Activated T-cell treated with anti-CD3 and anti-CD28 coated beads, Interleukin-2, amount 50 U/mL, for 4 hours (primary cell): ENCODE measurements at places on chromosomes 2 and 18.

DNA sequence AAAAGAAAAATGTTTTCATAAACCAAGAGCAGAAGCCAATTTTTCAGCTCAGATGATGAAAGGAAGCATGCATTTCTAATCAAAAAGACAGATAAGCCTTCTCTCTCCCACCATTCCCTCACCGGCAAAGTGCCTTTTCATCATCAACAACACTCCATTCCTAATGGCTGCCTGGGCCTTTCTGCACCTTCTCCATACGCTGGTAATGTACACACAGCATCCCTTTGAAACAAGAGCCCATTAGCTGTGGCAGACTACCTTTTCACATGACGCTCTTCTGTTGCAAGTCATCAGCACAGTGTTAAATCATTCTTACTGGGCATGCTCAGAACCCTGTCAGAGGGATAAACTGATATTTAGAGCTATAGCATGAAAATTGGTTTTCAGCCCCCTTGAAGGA, 408.9 kb downstream of the MEIS1 start:
- DNase-seq, result no peak

GRCh38 chr2:49677227-49677626, 522.9 kb upstream of the FSHR start:
- no peak for DNase-seq

- DNase-seq, result peak; percentile 8
These were observed 70.2 kb downstream of the SPATS2L start for GRCh38 chr2:200376513-200377354.

GRCh38 chr2:134348760-134349159, 94.9 kb downstream of the MGAT5 start:
- no peak for DNase-seq

DNA sequence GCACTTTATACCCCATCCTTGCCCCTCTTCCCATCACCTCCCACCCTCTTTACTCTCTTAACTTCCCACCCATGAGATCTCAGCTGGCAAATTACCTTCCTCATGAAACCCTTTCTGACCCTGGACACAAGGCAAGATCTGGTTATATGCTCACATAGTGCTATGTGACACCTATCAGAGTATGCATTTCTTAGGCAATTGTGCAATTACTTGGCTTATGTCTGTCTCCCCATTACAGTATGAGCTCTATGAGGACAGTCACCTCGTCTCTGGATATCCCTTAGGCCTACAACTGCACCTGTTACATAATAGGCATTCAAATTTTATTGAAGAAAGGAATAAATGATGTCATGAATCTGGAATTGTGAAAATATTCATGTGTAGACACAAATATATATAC, 91.4 kb downstream of the ZNF385B start:
- DNase-seq, result no peak

DNA sequence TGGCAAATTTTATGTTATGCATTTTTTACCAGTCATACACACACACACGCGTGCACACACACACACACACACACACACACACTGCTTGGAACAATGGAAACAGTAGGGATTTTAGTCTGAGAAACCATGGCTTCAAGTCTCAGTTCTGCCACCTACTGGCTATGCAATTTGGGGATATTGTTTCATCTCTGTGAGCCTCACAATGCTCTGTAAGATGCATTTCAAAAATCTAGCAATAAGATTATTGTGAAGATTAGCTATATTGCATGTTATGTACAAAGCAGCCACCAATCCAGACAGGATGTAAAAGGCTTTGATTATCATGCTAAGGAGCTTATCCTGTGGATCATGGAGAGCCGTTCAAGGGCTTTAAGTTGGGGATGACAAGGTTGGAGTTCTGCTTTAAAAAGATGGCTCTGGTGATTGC, 401.4 kb downstream of the NBAS start:
- no peak for DNase-seq

DNA sequence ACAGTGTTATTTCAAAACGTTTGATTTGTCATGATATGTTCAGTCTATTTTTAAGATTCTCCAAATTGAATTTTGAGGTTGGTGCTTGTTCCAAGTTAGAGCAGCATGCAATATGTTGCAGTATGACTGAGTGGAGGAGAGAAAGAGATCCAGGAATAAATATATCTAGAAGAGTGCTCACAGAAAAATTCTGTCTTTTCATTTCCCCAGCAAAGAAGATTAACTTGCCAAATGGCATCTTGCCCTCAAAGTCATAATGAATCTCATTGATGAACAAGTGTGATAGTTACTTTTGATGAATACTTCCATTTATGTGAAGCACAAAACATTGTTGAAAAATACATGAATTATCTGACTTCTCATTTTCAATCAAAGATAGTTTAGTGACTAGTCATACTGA, 95.9 kb downstream of the KCNJ3 start:
- no peak for DNase-seq

- no peak for DNase-seq
These were observed 28.8 kb downstream of the SNORC start for GRCh38 chr2:232898592-232899543.

- DNase-seq, result no peak
These were observed 4.9 kb downstream of the CUL3 start for GRCh38 chr2:224580248-224580647.

DNA sequence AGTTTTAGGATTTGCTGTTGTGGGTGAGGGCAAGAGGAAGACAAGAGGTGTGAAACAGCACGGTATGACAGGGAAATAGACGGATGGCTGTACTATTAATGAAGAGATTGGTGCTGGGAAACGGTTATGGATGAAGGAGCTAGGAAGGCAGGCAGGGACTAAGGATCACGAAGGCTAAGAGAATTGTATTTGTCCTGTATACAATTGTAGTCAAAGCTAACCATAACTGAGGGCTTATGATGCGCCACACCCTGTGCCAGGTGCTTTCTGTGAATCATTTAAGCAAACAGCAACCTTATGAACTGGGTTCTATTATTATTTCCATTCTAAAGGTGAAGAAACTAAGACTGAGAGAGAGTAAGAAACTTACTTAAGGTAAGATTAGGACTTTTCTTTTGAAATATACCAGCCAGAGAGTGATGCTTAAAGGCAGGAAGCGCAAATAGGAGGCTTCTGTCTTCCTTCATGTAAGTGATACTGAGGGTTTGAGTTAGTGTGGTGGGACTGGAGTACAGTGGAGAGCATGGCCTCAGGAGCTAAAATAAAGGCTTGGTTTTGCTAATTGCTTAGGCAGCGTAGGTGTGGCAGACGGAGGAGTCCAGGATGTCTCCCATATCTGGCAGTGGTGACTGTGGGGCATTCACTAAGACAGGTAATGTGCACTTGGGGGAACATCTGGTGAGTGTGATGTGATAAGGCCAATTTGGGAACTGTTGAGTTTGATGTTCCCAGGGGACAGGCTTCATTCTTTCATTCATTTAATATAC, 85.8 kb downstream of the PLEKHM3 start:
- no peak for DNase-seq

- no peak for DNase-seq
These were observed 2.1 kb downstream of the STK39 start for GRCh38 chr2:168245074-168245825.

DNA sequence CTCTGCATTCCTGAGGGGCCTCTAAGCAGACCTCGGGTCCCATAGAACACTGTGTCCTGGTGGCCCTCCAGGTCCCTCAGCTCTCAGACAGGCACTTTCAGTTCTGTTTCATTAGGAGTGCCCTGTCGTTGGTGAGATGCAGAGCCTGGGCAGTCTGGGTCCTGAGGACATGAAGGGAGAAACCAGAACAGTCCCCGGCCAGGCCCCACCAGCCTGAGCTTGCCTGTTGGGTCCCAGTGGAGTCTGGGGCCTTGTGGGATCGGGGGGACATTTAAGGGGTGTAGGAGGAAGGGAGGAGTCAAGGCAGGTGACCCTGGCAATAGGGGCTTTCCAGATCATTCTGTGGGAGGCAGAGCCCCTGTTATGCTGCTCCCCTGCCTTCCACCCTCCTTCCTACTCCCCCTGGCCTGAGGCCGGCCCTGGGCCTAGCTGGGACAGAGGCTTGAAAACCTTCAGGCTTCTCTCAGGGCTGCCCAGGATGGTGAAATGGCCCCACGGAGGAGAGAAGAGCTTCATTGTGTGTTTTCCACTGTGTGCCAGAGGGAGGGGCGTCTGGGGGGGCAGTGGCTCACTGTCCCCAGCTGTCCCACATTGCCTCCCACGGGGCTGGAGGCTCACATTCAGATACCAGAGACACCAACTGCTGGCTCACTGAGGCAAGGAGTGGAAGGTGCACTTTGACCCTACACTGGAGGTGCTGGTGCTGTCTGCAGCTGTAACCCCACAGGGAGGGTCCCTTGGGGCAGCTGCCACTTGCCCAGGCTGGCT, 26.6 kb upstream of the CATIP start:
- DNase-seq, result no peak

DNA sequence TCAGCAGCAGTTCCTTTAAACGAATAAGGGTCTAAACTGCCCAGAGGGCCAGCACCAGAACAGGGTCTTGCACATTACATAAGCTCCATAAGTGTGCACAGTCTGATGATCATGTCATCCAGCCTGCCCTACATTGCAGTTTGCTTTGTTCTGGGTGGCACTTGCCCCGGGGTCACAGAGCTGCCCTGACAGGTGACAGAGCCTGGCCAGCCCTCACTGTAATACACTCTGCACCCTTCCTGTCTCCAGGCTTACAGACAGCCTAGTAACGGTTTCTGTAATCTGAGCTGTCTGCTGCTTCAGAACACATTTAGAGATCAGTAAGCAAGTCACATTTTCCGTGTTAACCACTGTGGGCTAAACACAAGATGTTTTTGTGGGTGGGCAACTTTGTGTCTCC, 213.3 kb downstream of the FAM210A start:
- no peak for DNase-seq

DNA sequence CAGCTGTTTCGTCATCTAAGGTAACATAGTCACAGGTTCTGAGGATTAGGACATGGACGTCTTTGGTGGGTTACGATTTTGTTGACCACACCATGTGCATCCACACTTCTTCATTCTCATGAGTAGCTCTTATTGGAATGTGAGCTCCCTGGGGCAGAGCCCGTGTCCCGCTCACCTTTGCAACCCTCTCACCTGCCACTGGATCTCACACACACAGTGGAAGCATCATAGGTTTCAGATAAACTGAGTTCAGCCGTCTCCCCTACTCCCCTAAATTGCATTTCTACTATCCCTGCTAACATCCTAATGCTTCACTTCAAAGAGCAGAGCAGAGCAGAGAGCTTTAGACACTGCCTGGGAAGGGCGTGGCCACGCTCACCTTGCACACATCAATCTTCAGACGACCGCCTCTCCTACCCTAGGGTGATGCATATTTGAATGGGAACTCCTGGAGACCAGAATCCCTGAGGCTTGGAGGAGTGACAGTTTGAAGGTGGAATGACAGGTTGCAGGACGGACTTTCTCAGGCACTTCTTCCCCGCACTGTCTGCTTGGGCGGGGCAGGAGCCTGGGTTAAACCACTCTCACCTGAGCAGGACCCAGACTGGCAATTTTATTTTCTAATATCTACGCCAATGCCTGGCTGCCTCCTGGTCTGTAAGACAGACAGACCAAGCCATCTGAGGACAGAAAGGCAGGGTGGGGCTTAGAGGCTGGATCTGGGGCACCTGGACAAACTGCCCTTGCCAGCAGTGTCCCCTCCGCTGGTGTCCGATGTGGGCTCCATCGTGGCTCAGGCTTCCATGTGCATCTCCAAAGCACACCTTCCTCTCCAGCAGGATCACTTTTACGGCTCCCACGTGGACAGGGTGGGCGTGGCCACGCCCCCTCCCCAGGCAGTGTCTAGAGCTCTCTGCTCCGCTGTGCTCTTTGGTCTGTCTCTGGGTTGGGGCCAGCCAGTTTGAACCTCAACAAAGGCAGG, 229.5 kb upstream of the COPS8 start:
- DNase-seq, result no peak

GRCh38 chr2:73701968-73702665, 35.0 kb downstream of the TPRKB start:
- no peak for DNase-seq
